NCI-H345 (cell line): ENCODE measurements at places on chromosomes 4 and X.

DNA sequence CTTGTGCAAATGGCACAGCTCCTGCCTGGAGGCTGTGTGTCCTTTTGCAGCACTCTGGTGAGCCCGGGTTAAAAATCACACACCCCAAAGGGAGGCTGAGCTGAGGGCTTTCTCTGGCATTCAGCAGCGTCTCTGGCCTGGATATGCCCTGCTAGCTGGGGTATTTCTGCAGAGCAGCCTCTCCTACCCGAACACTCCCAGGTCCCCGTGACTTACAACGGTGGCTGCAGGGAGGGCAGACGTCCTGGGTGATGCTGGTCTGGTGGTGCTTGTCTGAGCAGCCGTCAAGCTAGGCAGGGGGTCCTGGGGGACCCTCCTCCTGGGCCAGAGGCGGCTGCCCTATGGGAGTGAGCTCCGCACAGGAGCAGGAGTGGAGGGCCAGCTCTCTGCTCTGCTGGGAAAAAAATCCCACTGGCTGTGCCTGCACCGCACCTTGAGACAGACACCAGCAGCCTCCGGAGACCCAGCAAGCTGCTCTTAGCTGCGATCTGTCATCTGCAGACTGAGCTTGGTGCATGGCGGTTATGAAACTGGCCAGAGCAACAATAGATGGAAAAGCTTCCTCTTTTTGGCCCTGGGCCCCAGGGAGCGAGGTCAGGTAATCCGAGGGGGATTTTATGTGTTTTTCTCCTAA is 41.3 kb upstream of the ASMTL start:
- no peak for DNase-seq

- DNase-seq, result no peak
Observed at GRCh38 chrX:120647127-120647526, 17.3 kb upstream of the C1GALT1C1 start.

GRCh38 chr4:121796283-121796682 is 4.8 kb upstream of the EXOSC9 start:
- DNase-seq, result no peak

DNA sequence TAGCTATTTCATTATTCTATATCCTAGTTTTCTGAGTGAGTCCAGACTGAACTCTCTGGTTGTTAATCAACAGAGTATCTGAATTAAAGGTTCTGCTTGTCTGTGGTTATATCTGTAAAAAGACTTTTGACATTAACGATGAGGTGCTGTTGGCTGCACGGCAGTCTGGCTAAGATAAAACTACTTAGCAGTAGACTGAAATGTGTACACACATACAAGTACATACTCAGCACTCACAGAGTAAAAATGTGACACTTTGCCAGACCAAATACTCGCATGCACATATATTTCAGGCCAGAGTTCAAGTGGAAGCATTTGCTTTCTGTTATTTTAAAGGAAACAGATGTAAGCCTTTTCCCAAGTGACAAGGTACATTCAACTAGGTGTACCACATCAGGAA is 80.5 kb downstream of the PRDM5 start:
- no peak for DNase-seq

GRCh38 chr4:5378002-5378401 is 326.7 kb downstream of the STK32B start:
- peak; percentile 1 for DNase-seq

DNA sequence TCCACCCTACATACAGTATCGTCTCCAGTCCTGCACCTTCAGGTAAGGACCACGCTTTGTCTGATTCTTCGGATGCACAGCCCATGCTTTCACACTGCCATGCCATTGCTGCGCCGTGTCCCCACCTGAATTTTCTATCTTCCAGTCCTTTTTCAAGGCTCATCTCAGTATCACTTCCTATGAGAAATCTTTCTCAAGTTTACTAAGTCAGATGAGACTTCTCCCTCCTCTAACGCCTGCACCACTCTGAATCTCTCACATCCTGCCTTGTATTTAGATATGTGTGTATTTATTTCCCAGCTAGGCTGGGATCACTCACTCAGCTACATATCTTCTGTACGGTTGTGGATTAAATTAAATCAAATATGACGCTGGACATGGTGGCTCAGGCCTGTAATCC is 116.8 kb downstream of the SMIM20 start:
- no peak for DNase-seq

DNA sequence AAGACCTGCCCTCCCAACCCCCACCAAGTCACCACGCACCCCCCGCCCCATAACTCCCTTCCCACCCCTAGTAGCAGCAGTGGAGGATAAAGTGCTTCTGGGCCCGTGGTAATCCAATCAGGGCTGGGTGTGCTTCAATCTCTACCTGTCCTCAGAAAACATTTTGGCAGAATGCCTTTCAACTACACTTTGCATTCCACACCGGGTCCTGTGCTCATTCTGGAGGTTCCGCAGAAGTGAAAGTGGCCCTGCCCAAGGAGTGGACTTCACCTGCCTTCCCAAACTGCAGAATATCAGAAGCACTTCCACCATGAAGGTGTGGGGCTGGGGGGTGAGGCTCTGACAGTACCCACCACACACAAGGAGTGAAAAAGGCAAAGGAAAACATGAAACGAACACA is 322.3 kb downstream of the DHX15 start:
- no peak for DNase-seq

DNA sequence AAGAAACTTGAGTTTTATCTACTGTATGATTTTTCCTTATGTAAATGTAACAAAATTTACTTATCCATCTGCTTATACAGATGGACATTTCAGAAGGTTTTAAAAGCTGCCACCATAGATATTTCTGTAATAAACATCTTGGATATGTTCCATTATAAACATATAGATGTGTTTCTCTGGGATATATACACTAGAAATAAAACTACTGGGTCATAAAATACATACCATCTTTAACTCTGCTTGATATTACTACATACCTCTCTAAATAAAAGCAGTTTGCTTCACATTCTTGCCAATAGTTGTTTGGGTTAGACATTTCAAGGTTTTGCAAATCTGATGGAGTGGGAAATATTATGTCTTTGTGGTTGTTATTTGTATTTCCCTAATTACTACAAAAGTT is 220.6 kb downstream of the FBXO8 start:
- no peak for DNase-seq
